Right hindlimb (tissue), 1 donor: ENCODE measurements at places on chromosomes 12 and 14.
A peak's percentile ranks its signal among the peaks of the same experiment; 100 is the strongest.

GRCh38 chr12:27291862-27292261, 40.8 kb upstream of the BMAL2 start:
- no peak for DNase-seq

- peak; percentile 23 for DNase-seq
These were observed 6.9 kb upstream of the DYNLL1 start for GRCh38 chr12:120489018-120489417.

GRCh38 chr12:23236811-23237210, 611.8 kb downstream of the ETNK1 start:
- DNase-seq, result peak; percentile 33

DNA sequence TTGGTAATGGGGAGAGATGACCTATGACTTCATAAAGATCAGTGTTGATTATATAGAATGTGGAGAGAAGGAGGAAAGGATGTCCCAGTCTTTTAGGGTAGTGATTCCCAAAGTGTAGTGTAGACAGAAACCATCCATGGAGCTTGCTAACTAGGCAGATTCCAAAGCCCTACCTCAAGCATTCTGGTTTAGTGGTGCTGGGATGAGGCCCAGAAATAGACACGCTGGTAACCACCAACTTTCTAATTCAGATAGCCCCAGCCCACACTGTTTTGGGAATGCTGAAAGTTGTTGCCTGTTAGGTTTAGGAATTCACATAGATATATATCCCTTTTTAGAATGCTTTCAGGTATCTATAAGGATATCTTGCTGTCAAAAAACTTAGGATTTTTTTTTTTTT, 69.2 kb downstream of the STAB2 start:
- no peak for DNase-seq

- no peak for DNase-seq
These were observed 24.1 kb upstream of the BICDL1 start for GRCh38 chr12:119964929-119965328.

DNA sequence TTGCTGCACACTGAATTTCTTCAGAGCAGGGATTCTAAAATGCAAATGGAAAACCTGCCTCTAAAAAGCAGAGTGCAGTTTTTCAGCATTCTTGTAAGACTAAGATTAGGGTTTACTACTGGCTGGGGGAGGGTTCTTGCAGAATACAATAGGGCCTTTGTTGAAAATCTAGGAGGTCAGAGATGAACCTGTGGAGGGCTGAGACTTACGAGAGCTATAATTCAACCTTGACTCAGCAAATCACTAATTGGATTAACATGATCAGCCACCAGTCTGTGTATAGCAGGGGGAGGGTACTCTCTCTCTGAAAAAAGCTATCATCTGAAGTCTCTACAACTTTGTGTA, 92.6 kb upstream of the HIF1A start:
- DNase-seq, result no peak

DNA sequence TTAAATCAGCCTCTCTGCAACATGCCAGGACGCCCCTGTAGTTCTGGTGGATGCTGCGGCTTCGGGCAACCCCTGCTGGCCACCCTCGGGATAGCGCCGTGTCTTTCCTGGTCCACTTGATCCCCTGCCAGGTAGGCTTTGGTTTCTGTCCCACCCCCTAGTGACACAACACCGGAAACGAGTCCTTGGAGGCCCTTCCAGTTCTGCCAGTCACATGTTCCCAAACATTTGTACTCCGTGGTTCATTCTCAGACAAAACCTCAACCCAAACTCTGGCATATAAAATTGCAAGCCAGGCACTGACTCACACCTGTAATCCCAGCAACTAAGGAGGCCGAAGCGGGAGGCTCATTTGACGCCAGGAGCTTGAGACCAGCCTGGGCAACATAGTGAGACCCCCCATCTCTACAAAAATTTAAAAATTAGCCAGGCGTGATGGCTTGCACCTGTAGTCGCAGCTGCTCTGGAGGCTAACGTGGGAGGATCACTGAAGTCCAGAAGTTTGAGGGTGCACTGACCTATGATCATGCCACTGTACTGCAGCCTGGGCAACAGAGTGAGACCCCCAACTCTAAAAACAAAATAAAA, 37.0 kb downstream of the RASAL1 start:
- DNase-seq, result peak; percentile 65

GRCh38 chr12:10632226-10632625, 18.8 kb upstream of the MAGOHB start:
- no peak for DNase-seq

- no peak for DNase-seq
These were observed 962.0 kb upstream of the NOVA1 start for GRCh38 chr14:27559848-27560247.
